ENCODE measurements at places on chromosomes 5 and 9.

DNA sequence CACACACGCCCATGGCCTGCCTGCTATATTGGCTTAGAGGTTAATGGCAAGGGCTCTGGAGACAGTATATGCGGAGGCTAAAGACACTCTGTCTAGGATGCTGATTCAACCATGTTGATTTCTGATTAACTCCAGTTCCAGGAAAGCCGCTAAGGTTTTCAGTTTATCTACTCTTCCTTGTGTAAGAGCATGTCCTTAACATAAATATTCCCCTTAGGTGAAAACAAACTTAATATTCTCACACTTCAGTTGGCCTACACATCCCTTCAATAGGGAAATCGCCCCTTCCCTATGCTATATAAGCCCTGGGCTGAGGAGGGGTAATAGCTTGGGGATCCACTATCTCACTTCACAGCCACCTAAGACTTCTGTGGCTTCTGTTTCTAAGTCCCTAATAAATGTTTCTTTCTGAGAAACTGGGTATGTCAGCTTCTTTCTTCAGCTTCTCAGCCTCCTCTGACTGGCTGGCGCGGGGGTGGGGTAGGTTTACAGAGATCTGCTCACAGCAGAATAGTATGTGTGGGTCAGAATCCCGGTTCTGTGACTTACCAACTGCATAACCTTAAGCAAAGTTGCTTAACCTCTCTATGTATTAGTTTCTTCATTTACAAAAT lies 4.3 kb upstream of the GPX3 start:
- no peak for DNase-seq

GRCh38 chr5:10501554-10502075 lies 59.9 kb downstream of the ROPN1L start:
- DNase-seq = no peak

GRCh38 chr9:32709871-32710270 lies 73.5 kb upstream of the TMEM215 start:
- no peak for DNase-seq

DNA sequence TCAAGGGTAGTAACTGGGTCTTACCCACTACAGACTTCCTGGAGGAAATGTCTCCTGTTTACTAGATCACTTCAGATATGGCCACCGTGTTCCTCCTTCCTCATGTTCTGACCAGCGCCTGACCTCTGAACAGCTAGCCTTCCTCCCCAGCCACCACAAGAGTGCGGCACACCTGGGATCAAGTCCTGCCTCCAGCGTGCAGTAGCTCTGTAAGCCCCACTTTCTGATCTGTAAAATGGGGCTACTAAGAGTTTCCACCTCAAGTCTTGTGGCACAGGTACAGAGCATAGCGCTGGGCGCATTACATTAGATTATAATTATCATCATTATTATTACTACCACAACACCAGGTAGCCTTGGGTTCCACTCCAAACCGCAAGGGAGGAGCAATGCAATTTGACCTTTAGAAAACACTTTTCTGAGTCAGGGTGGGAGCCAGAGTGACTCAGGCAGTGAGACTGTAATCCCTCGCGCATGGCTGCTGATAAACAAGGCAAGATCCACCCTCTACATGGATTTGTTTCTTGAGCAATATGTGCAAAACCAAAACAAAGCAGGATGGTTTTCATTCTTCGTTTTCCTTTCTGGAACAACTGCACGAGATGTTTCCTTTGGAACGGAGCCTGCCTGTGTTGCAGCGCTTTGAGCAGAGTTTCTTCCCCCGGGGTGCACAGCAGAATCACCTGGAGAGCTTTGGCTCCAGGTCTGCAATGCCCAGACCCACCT lies 65.0 kb upstream of the ANGPTL2 start:
- peak; percentile 99 for DNase-seq

- DNase-seq = no peak
These were observed 68.9 kb upstream of the EFNA5 start for GRCh38 chr5:107739661-107740060.

GRCh38 chr5:148162038-148162437 lies 6.3 kb upstream of the SPINK14 start:
- DNase-seq = no peak

DNA sequence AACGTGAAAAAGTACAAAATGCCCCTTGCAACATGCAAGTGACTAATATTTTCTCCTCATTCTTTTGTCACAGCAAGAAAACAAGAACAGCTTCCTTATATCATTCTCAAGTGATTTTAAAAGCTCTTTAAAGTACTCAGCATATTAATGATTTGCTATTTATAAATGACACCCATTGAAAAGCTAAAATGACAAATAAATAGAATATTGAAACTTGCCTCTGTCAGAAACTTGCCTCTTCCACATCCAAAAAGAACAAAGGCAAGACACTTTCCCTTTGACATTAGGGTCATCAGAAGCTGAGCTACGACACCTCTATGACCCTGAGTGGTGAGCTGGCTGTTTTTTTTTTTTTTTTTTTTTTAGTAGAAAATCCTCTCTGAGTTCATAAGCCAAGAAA lies 339.6 kb upstream of the ITGA1 start:
- no peak for DNase-seq

DNA sequence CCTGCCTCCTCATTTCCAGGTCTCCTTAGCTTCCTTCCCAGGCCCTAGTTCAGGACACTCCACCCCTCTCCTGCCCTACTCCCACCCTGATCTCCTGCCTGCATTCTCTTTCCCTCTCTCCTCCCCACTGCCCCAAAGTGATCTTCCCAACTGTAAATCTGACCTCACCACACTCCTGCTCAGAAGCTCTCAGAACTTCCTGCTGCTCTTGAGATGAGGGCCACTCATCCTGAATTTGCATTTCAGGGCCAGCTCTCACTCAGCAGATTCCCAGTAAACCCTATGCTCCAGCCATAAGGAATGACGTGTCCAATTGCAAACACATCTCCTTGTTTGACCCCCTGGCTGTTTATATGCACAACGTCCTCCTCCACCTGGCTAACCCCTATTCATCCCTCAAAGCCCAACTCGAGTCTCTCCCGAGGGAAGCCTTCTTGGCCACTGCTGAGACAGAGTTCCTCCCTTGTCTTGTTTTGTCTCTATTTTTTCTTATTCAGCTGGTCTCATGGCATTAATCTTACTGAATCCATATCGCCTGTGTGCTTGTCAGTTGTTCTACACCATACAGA lies 95.0 kb downstream of the NSG2 start:
- no peak for DNase-seq

DNA sequence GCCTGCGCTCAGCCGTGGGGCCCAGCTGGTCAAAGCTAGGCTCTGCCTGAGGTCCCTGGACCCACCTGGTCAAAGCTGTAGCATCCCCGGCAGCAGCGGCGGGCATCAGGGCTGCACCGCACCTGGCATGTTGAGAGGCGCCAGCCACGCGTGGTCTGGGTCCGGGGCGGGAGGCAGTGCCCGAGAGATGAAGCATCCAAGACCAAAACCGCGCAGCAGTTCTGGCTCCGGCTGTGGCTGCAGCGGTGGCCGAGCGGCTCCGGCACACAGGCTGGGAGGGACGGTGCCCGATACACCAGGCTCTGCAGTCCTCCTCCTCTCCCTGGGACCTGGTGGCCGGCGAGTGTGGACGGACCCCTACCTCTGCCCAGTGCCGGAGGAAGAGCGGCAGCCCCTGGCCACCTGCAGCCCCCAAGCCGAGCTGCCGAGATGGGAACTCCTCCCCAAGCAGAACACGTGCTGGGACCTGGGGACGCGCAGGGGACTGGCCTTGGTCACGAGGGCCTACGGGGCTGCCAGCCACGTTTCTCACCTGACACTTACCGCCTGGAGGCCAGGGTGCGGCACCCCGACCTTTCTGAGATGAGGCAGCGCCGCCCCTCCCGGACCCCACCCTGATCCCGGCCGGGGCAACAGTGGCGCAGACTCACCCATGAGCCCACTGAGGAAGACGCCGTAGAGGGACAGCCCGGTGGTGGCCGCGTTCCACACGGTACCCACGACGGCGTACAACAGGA lies 33.0 kb downstream of the SLC9A3 start:
- no peak for DNase-seq

DNA sequence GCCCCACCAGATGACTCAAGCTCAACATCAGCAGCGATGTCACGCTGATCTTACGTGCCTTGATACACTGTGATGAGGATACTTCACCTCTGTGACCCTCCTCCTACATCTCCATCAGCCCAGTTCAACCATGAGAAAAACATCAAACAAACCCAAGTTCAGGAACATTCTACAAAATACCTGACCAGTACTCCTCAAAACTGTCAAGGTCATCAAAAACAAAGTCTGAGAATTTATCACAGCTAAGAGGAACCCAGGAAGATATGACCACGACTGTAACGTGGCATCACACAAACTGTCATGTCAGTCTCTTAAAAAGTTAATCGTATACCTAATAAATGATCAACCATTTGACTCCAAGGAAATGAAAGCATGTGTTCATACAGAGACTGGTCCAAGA lies 90.8 kb downstream of the COL23A1 start:
- no peak for DNase-seq

DNA sequence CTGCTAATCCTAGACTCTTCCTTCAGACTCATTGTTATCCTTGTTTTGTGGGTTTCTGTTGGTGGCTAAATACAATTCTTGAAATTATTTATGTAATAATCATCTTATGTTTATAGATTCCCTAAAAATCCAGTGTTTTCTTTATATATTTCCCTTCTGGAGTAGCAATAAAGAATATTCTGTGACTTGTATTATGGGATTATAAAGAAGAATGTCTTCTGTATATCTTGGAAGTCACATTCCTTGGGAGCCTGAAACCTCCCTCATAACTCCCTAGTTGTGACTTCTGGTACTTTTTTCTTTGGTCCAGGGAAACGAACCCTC lies 356.1 kb downstream of the TMEM167A start:
- no peak for DNase-seq

DNA sequence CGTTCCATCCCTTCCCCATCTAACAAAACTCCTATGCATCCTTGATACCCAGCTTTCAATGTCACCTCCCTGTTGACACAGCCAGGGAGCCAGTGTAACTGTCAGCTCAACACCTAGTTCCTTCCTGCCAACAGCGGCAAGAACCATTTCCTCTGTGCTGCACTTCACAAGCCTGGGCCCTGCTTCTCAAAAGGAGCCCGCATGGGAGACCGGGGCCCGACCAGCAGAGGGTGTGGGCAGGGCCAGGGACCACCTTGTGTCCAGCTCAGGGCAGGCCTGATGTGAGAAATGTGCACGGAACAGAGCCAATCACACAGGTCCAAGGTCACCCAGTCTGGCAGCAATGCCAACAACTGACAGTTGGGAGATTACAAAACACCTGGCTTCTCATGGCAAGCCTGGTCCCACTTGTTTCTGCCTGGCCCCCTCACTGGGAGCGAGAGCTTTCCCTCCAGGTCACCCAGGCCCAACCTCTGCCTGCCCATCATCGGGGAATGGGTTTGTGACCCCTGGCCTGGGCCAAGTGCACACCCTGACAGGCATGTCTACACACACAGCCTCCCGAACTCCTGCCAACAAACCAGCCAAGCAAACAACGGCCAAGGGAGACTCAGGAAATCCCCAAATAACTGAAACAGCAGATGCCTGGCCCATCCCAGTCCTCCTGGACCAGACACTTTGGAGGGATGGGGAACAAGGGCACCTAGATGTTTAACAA lies 3.1 kb downstream of the RNF44 start:
- peak; percentile 36 for DNase-seq

GRCh38 chr9:125655691-125656410 lies 51.2 kb downstream of the MAPKAP1 start:
- peak; percentile 66 for DNase-seq

DNA sequence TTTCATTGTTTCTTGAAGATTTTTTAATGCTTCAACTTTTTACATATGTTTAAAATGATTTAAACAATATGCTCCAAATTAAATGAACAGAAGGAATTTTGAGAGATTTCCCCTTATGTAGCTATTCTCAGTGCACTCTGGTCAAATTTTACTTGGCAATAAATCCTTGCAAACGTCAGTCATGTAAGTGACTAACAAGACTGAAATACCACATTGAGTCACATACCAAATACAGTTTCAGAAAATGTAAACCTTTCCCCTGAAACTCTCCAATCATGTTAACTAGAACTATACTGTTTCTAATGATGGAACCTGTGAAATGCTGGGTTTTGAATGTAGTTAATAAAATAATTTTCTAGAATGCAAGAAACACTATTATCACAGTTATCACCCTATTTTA lies 29.6 kb downstream of the SAR1B start:
- DNase-seq = peak; percentile 87

- DNase-seq = no peak
These were observed 4.3 kb upstream of the AFAP1L1 start for GRCh38 chr5:149267241-149267973.

GRCh38 chr9:7479300-7479699 lies 320.3 kb downstream of the DMAC1 start:
- peak; percentile 13 for DNase-seq

- DNase-seq = no peak
These were observed 133.6 kb downstream of the ADAMTS2 start for GRCh38 chr5:179211631-179212030.

GRCh38 chr5:68318955-68319705 lies 103.6 kb downstream of the PIK3R1 start:
- peak; percentile 74 for DNase-seq

GRCh38 chr9:125984461-125984860 lies 237.3 kb downstream of the PBX3 start:
- DNase-seq = no peak

DNA sequence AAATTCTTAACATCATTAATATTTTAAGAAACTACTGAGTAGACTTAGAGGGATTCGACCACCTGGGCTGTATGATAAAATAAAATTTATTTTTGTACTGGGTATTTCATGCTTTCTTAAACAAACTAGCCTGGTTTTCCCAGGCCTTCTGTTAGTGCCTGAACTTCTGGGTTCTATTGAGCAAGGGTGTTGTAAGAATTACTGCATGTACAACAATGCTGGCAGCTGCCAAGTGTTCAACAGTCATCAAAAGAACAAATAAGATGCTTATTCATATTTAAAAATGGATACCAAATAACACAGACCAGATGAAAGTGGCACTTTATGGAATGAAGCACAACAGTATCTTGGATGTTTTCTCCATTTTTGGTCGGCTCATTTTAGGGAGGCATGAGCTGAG lies 123.2 kb upstream of the FBXL7 start:
- DNase-seq = no peak

DNA sequence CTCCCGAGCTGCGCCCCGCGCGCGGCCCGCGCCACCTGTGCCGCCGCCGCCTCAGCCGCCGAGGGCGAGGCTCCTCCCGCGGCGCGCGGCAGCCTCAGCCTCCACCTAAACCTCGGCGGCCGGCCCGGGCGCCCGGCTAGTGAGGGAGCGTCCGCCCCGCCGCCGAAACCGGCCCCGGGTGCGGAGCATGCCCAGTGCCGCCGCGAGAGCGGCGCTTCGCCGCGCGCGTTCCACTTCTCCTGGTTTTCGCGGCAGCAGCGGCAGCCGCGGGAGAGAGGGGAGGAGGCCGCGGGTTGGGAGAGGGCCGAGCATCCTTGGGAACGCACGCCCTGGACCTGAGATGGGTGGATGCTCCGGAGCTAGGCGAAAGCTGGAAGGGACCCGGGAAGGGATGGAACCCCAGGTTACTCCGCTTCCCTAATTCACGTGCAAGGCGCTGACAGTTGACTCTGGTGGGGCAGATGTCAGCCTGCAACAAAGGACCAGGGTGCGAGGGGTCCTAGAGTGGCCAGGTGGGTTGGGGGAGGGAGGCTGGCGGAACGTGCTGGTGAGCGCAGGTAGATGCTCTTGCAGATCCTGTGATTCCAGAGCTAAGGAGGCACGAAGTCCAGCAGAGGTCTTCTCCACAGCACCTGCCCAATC lies at the start of gene CTNND2:
TSS of gene CTNND2 (minus strand) at position 182 of the 642 bp plus-strand sequence. CDS start 593 bp downstream, outside the sequence.
- DNase-seq = no peak

GRCh38 chr9:36276254-36276653 lies 18.0 kb upstream of the GNE start:
- DNase-seq = no peak

Data from IMR-90 (cell line).